ENCODE measurements at places on chromosomes 4 and X. TPM values are rescaled to one million over a fixed set of nuclear protein-coding genes. Genes with fewer than 3 reads are reported as not detected.

GRCh38 chr4:32771491-32771890 is 2051.3 kb downstream of the PCDH7 start:
- no peak for DNase-seq

DNA sequence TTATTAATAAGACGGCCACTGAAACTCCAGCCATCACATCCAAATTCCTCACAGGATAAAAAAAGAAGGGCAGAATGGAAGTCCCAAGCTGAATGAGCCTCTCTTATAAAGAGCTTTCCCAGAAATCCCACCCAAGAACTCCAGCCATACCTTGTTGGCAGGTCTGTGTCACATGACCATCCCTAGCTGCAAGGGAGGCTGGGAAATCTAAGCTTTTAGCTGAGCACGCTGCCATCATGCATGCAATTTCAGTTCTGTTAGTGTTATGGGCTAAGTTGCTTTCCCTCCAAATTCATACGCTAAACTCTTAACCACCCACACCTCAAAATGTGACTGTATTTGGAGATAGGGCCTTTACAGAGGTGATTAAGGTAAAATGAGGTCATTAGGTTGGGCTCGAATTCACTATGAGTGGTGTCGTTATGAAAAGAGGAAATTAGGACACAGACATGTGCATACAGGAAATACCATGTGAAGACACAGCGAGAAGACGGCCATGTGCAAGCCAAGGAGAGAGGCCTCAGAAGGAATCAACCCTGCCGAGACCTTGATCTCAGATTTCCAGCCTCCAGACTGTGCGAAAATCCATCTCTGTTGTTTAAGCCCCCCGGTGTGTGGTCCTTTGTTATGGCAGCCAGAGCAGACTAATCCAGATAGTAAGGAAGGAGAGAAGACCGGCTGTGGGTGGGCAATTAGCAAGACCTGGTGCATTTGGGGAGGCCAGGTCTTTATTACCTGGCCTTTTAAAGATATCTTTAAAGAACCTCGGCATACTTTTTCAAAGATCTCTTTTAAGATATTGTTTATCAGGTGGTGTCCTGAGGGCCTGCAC is 317.6 kb downstream of the BCOR start:
- no peak for DNase-seq

- no peak for DNase-seq
These were observed 4.8 kb upstream of the GYG2 start for GRCh38 chrX:2823795-2824386.

Gene ODAPH
- total RNA-seq: 0.17 TPM

Gene COX7B2
- not detected for total RNA-seq

Data from Caki2 (cell line).